Fibroblast of skin of scalp (primary cell): ENCODE measurements at places on chromosomes 6 and 20.

- DNase-seq, result no peak
These were observed 221.2 kb downstream of the TPBG start for GRCh38 chr6:82584856-82585255.

DNA sequence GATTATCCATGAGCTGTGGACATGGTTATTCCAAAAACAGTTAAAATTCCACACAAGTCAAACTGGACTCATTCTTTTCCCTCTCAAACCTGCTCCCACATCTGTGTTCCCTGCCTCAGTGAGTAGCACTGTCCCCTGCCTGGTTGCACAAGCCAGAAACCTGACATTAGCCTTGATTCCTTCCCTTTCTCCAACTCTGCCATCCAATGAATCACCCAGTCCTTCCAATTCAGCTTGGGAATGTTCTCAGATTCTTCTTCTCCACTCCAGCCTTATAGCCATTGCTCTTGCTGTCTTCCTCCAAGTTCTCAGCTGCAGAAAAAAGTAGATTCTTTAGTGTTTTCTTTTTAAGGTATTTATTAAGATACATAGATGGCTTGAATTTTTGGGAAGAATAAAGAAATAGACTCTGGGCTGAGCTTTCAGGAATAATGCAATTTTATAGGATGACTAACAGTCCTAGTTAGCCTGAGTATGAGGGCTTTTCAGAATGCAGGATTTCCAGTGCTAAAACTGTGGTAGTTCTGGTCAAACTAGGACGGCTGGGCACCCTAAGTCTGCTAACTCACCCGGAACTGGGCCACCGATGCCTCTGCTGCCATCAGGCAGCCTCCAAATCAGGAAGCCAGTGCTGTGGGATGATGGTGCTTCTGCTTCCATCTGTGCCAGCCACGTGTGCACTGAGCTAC is 18.2 kb upstream of the SASH1 start:
- DNase-seq, result peak; percentile 79

DNA sequence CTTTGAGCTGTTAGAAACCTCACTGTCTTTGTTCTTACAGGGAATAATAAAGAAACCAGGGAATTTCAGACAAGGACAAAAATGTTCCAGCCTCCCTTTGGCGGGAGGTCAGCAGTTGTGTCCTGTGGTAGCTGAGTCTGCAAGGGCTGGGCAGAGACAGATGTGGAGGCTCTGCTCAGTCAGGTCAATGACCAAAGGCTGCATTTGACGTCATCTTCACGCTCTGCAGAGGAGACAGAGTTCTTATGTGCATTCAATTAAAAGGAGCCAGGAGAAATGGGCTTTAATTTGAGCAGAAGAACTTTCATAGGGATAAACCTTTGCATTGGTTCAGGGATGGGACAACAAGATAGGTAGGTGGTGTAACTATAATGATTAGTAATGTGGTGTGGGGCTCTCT is 45.1 kb upstream of the FOXA2 start:
- DNase-seq, result no peak

DNA sequence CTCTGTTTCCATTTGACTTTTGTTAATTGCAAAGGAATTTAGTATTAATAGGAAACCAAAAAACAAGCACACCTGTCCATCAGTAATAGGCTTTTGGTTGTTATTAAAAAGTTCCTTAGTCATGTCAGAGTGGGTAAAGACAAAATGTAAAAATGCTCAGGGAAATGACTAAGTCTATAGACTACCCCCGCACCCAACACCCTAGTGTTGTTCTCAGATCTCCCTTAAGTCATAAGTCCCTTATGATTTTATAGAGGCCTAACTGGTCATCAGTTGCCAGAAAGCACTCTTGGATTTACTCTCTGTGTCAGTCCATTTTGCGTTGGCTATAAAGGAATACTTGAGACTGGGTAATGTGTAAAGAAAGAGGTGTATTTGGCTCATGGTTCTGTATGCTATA is 52.8 kb downstream of the MAP3K4 start:
- no peak for DNase-seq

- peak; percentile 66 for DNase-seq
These were observed 10.1 kb downstream of the HFE start for GRCh38 chr6:26097268-26097875.

- DNase-seq, result no peak
These were observed 40.1 kb upstream of the PHACTR2 start for GRCh38 chr6:143637691-143638090.

- no peak for DNase-seq
These were observed 46.9 kb downstream of the AK9 start for GRCh38 chr6:109644131-109644530.

DNA sequence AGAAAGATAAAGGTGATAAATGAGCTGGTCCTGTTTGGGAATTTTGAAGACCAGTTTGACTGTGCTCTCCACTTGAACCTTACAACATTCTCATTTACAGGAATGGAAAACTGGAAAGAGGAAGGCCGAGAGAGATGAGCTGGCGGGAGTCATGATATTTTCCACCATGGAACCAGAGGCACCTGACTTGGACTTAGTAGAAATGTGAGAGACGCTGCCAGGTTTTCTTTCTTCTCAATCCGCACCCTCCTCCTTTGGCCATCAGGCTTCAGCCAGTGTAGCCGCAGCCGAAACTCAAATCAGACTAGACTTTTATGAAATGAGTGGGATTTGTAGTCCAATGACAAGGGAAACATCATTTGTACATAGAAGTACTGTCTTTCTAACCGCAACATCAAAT is 54.7 kb upstream of the SYNJ2 start:
- no peak for DNase-seq

DNA sequence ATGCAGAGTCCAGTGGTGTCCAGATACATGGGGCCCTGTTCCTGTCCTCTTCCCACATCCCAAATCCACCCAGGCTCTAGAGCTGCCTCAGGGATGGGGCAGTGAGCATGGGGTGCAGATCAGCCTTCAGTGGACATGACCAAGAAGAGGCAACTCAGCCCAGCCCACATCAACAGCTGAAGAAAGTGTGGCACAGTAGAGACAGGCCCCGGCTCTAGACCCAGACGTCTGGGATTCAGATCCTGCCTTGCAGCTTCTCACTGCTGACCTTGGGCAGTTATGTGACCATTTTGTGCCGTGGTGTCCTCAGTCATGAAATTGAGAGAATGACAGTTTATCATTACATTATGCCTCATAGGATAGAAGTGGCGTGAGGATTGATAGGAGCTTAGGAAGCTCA is 54.6 kb upstream of the CST7 start:
- no peak for DNase-seq

GRCh38 chr20:58017231-58017969 is 211.1 kb downstream of the ANKRD60 start:
- DNase-seq, result peak; percentile 54

DNA sequence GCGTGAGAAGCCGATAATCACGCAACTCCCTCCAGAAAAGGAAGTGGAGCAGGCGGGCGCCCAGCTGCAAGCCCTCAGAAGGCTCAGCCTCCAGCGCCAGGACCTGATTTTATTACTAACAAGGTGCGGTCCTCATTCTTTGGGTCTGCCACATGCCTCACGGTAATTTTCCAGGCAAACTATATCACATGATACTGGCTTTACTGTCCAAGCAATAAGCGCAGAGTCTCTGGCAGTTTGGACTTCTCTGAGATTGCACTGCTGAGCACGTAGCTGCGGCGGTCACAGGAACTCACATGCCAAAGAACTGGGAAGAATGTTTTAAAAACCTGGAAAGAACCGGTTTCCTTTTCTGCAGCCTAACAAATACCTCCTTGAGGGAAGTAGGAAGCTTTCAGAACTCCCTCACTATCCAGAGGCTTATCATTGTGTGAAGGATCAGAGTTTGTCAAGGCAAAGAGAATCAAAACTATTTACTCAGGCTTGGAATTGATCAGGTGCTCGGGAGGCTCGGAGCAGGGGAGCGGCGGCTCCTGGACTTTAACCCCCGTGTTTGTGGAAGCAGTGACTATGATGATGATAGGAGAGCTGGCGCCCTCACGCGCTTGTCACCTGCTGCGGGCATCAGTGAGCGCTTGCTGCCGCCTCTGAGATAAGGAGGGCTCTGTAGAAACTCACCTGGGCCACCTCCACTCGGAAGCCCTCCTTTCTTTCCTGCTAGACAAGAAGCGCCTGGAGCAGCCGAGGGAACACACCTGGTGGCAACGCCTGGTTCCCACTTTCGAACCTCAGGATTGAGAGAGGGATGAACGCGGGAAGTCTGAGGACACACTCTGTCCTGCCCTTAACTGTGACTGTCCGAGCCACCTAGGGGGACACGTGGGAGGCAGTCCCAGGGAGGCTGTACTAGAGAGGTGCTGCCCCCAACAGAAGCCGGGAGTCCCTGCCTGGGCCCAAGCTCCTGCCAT is 27.2 kb upstream of the SYNJ2 start:
- peak; percentile 13 for DNase-seq

GRCh38 chr6:149948011-149948410 is 6.2 kb downstream of the ULBP2 start:
- no peak for DNase-seq

DNA sequence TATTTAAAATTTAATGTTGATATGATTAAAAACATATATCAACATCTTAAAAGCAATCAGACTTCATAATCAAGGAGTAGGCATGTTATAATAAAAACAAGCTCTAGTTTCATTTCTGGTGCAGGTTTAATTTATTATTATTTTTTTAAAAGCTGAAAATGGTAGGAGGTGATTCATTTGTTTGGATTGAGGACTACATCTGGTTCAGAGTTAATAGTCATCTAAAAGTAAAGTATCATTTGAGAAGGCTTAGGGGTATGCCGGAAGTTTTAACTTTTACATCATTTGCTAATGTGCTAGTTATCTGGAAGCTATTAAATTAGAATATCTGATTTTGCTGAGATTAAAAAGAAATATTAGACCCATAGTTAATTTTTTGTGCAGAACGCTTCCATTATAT is 169.5 kb upstream of the LAMA2 start:
- peak; percentile 40 for DNase-seq

- no peak for DNase-seq
These were observed 47.8 kb downstream of the NRN1 start for GRCh38 chr6:5958921-5959320.

GRCh38 chr20:9038791-9039535 is 29.9 kb upstream of the PLCB4 start:
- peak; percentile 41 for DNase-seq

DNA sequence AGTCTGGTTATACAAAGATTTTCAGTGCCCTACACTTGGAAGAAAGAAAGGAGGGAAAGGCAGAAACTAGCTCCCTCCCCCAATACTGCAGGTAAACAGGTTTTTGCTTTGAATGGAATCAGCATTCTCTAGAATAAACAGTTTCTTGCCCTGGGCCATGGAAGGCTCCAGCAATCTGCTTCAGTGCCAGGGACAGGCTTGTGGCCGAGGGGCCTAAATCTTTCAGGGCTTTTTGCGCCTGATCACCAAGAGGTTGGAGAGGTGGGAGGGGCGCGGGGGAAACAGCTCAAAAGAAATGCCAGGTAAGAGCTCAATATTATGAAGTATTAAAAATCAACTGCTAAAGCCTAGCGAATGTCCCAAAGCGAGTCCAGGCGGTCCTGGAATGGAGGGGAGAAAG is 23.8 kb downstream of the TFAP2B start:
- no peak for DNase-seq

DNA sequence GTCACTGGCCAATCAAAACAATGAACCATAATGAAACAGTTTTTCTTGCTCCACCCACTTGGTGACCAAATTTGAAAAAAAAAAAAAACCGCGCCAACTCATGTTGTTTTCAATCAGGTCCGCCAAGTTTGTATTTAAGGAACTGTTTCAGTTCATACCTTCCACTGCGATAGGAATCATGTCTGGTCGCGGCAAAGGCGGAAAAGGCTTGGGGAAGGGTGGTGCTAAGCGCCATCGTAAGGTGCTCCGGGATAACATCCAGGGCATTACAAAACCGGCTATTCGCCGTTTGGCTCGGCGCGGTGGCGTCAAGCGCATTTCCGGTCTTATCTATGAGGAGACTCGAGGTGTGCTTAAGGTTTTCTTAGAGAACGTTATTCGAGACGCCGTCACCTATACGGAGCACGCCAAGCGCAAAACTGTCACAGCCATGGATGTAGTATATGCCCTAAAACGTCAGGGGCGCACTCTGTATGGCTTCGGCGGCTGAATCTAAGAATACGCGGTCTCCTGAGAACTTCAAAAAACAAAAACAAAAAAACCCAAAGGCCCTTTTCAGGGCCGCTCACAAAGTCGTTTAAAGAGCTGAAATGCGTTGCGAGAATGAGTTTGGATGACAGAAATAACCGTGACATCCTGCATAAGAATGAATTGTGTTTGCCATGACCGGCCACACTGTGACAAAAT is 16.7 kb downstream of the HFE start:
- peak; percentile 97 for DNase-seq

- DNase-seq, result no peak
These were observed 185.1 kb downstream of the CDH26 start for GRCh38 chr20:60143261-60143842.

DNA sequence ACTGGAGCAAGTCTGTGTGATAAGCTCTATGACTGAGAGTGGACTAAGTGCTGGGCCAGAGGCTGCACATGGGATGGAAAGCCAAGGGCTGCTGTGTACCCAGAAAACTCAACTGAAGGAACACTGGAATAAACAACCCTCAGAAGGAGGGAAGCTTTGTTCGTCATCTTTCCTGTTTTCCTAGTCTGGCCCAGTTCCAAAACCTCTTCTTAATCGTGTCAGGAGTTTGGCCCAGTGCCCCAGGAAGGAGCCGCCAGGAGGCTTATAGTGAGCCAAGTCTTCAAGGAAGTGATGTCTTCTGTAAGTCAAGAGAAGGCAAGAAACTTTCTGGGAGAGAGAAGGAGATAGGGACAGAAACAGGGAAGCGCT is 23.3 kb upstream of the TOP1 start:
- DNase-seq, result peak; percentile 89

DNA sequence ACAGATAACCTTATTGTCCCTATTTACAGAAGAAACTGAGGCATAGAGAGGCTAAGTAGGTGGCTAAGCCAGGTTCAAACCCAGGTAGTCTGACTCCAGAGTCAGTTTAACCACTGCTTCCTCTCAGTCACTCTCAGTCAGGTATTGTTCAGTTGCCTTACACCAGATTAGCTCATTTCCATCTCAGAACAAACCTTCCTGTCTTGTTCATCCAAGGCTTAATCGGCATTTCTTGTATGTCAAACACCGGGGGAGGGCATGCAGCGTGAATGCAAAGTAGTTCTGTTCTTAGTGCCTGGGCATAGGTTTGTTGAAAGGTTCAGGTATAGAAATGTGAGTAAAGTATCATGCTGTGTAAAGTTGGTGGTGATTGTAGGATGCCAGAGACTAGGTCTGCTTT is 51.7 kb downstream of the CTNNBL1 start:
- no peak for DNase-seq

DNA sequence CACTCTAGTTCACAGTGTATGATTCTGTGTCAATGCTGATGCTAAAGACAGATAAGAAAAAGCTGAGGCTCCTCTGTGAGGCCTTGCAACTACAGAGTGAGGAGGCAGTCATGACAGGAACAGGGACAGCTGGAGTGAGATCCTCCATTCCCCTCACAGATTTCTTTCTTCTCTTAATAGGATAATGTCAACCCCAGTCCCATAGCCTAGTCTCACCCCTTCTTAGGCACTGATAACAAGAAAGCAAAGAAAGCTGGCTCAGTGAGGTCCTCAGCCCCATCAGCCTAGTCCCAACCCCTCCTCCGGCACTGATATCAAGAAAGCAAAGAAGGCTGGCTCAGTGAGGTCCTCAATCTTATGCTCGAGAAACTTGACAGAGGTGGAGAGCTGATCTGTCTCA is 2.1 kb upstream of the PTCHD4 start:
- DNase-seq, result no peak

- DNase-seq, result no peak
These were observed 8.6 kb downstream of the TAAR1 start for GRCh38 chr6:132650429-132650828.

- DNase-seq, result peak; percentile 62
These were observed 34.3 kb upstream of the ZBP1 start for GRCh38 chr20:57654363-57654997.
